Foreskin keratinocyte (primary cell): ENCODE measurements at places on chromosomes 1 and 21.

- no peak for DNase-seq
Observed at GRCh38 chr1:4662168-4662567, 7.8 kb downstream of the AJAP1 start.

DNA sequence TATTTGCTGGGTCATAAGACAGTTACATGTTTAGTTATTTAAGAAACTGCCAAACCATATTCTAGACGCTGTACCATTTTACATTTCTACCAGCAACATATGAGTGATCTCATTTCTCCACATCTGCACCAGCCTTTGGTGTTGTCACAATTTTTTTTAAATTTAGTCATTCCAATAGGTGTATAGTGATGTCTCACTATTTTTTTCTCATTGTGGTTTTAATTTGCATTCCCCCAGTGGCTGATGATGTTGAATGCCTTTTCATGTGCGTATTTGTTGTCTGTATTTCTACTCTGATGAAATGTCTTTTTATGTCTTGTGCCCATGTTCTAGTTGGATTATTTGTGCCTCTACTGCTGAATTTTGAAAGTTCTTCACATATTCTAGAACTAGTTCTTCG is 38.4 kb downstream of the NFASC start:
- peak; percentile 17 for DNase-seq

GRCh38 chr1:98157524-98158313 is 236.9 kb upstream of the DPYD start:
- peak; percentile 8 for DNase-seq

DNA sequence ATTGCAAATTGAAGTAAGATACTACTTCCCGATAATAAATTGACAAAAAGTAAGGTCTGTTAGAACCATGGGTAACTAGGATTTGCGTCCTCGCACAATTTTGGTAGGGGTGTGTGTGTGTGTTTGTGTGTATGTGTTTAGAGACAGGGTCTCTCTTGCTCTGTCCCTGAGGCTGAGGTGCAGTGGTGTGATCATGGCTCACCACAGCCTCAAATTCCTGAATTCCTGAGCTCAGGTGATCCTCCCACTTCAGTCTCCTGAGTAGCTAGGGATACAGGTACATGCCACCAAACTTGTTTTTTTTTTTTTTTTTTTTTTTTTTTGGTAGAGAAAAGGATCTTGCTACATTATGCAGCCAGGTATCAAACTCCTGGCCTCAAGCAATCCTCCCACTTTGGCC is 209.2 kb upstream of the ESRRG start:
- DNase-seq = no peak

DNA sequence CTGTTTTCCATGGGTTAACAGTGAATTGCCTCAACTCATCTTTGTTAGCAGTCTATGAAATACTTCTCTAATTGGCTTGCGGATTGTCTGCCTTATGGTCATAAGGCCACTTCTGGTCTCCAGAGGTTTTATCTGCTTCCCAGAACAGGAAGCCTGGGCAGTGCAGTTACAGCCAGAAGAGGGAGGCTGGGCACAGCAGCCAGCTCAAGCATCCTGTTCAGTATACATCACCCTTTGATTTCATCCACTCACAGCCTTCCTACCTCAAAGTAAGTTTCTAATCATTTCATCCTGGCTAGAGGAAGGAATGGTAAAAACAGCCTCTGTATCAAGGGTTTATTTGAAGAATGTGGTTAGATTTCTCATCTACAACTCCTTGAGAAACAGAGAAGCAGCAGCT is 311.5 kb upstream of the DEPDC1 start:
- no peak for DNase-seq

DNA sequence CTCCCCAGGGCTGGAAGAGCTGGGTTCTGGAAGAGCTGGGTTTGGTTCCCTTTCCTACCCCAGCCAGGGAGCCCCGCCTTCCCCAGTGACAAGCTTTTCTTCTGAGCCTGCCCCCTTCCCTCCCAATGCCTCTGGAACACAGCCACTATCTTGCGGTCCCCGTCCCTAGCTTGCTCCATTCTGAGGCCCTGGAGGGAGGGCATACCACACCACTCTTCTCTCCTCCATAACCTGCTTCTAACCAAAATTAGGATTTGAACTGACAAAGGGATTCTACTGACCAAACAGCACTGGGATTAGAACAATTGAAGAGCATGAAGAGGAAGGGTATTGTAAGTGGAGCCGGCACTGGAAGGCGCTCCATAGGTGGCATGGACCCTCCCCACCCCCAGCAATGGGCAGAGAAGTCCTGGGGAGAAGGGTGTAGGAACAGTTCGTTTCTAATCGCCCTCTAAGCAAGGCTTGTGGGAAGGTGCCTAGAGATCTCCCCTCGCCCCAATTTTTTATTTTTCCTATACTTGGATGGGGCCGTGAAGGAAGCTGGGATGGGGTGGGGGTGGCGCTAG is 690 bp downstream of the C1orf216 start:
- peak; percentile 28 for DNase-seq

DNA sequence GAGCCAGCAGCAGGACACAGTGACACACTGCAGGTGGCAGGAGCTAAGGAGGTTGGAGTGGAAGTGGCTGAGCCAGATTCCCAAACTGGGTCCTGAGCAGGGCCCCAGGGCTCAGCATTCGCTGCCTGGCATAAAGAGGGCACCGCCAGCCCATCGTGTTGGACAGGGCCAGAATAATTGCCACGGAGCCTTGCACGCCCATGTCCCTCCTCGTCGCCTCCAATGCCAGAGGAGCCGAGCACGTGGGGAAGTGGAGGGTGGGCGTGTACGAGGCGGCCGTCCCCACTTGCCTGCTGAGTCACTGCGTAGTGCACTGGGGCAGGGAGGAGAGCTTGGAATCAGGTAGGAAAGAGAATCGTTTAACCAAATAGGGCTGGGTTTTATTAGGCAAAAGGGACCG is 26.1 kb upstream of the LRRC47 start:
- no peak for DNase-seq

DNA sequence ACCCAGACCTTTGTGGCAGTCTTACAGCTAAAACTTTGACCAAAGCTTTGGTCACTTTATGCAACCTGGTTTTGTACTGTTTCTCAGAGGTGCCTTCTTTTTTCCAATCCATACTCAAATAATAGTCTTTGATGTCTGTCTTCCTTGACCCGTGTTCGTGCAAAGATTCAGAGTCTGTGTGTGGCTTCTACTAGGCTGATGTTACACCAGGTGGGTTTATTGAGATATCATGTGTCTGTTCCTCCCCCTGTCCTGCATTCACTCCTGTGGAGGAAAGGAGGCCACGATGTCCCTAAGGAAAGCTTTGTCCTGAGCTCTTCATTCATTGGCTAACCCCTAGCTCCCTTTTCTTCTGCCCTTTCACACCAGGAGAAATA is 15.0 kb upstream of the IKBKE start:
- DNase-seq = no peak

- DNase-seq = no peak
Observed at GRCh38 chr1:44021581-44022321, 9.5 kb downstream of the SLC6A9 start.

DNA sequence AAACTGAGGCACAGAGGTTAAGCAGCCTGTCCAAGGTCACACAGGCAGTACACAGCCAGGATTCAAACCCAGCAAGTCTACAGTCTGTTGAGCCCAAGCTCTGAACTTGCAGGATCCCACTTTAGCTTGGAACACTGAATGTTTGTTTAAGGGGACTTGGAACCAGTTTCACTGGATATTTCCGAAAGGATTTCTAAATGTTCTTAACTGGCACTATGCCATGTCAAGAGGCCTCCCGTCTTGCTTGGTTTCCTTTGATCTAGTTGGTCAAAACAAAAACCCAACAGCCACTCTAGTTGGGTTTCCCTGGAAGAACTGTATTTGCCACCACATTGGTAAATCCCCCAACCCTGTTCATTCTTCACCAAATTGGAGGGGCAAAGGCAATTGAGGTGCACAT is 317.6 kb upstream of the KAZN start:
- DNase-seq = no peak

GRCh38 chr1:70429219-70429618 is 18.2 kb downstream of the CTH start:
- peak; percentile 54 for DNase-seq

- DNase-seq = no peak
Observed at GRCh38 chr21:45818904-45819285, 162.7 kb upstream of the COL6A1 start.

DNA sequence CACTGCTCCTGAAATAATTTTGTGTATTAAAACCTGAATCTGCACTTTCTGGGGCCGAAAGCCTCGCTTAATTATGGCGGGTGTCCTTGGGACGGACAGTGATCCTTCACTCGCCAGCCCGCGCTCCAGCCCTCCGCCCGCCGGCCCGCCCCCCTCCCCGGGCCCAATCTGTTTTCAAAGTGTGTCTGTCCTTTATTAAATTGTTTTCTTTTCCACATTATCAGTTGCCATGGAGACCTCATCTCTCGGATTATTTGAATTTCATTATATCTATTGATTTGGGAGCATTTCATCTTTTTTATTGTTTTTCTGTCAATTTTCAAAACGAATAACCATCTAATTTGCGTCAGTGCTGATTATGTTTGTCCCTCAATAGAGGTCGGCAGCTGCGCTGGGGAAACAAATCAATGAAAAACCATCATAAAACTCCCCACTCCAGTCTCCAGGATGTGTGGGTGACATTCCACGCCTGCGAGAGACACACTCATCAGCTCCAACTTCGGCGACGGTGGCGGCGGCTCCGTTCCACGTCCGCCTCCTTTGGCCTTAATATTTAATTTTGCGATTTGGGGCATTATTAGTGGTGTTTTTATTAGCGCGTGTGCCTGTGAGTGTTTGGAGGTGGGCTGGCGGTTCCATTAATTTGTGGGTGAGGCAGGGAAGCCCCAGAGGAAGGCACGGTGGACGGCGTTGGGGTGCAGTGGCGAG is 123.9 kb downstream of the CASZ1 start:
- DNase-seq = no peak

GRCh38 chr1:198544265-198544664 is 3.8 kb upstream of the ATP6V1G3 start:
- no peak for DNase-seq

- no peak for DNase-seq
Observed at GRCh38 chr1:162740755-162741154, 49.7 kb upstream of the HSD17B7 start.

DNA sequence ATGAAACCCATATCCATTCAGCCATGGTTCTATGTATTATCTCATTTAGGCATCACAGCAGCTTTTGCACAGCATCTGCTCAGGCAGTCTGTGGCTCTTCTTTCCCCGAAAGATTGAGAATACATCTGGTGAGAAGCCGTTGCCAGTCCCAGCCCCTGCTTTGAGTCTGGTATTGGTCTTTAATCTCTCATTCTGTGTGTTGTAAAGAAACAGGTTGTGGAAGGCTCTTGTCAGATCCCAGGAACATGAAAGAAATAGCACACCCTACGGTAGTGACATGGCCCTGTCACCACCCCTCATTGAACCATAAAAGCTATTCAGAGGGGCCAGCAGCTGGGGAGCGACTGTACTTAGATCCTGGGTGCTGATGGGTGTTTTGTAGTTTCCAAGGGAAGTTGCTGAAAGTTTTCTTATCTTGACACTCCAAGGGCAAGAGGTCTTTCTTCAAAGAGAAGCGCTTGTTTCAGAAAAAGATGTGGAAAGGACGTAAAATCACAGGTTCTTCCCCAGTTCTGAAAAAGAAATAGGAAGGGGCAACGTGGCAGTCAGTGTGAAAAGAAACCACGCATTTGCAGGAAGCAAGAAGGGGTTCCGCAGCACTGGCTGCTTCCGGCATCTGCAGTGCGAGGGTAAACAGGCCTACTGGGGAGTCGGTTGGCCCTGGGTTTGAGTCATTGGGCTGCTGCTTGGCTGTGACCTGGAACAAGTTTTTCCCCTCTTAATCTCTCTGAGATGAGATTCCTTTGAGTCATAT is 145.0 kb downstream of the DHRS3 start:
- no peak for DNase-seq

DNA sequence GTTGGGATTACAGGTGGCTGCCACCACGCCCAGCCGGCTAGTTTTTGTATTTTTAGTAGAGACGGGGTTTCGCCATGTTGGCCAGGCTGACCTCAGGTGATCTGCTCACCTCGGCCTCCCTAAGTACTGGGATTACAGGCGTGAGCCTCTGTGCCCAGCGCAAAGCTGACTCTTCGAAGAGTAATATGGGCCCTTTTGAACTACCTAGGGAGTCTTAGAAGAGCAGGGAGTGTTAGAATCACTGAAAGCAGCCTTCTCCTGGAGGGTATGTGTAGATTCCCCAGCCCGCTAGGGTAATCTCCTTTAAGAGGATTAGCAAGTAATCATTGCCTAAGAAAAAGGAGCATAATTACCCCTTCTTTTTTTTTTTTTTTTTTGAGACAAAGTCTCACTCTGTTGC is 6.5 kb upstream of the MAST2 start:
- no peak for DNase-seq

GRCh38 chr1:2141025-2141424 is 53.5 kb downstream of the FAAP20 start:
- no peak for DNase-seq

DNA sequence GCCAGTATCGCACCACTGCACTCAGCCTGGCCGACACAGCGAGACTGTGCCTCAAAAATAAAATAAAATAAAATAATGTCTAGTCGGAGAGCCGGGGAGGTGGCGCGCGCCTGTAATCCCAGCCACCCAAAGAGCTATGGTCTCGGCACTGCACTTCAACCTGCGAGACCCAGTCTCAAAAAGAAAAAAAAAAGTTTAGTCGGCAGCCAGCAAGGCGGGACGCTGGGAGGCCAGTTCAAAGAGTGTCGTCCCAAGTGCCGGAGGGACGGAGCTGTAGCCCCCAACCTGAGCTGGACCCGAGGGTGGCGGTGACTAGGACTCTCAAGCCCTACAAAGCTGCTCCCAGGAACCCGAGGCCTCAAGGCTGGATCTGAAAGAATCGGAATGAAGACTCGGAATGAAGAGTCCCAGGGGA is 632 bp upstream of the FALEC start:
- no peak for DNase-seq

- DNase-seq = no peak
Observed at GRCh38 chr1:156463874-156464273, 36.7 kb downstream of the MEF2D start.

- DNase-seq = peak; percentile 3
Observed at GRCh38 chr1:197394831-197395608, 127.0 kb downstream of the CRB1 start.

GRCh38 chr1:107286125-107286524 is 145.3 kb downstream of the NTNG1 start:
- DNase-seq = no peak

- no peak for DNase-seq
Observed at GRCh38 chr21:42260121-42260520, 41.2 kb downstream of the ABCG1 start.

GRCh38 chr1:25743164-25744139 is 56.5 kb upstream of the SELENON start:
- DNase-seq = no peak

DNA sequence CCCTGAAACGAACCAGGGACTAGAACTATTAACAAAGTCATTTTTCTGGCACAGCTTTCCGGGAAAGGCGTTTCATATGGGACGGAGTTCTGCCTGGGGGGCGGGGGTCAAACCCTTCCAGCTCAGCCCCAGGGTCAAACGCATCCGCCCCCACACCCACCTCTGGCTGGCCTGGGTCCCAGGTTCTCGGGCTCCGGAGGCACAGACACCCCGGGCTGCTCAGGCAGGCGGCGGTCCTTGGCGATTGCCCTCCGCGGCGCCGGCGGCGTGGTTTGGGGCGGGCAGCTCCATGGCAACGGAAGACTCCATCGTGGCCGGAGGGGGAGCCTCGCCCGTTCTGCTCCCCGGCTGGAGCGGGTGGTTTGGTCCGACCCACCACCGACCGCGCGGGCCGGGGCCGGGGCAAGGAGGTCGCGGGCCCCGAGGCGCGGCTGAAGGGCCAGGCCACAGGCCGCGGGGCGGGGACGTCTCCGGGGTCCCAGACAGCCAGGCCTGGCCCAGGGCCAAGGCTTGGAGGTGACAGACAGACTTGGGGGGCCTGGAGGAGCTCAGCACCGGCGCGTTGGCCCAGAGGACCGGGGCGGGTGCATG is at the start of gene CFAP74:
Gene CFAP74 (minus strand): TSS at position 246 of the 591 bp plus-strand sequence. CDS start 12,830 bp downstream, outside the sequence.
- no peak for DNase-seq

- DNase-seq = peak; percentile 76
Observed at GRCh38 chr1:57711326-57711725, 287.5 kb upstream of the DAB1 start.
